Stimulated activated CD4-positive, alpha-beta T cell treated with anti-CD3 and anti-CD28 coated beads, Interleukin-2, amount 100 ng/mL, for 48 hours (primary cell): ENCODE measurements at places on chromosomes 1 and 21.

GRCh38 chr21:21324297-21324696 lies 326.1 kb downstream of the NCAM2 start:
- DNase-seq, result no peak

GRCh38 chr1:34500451-34500850 lies 254.4 kb upstream of the GJB5 start:
- no peak for DNase-seq

DNA sequence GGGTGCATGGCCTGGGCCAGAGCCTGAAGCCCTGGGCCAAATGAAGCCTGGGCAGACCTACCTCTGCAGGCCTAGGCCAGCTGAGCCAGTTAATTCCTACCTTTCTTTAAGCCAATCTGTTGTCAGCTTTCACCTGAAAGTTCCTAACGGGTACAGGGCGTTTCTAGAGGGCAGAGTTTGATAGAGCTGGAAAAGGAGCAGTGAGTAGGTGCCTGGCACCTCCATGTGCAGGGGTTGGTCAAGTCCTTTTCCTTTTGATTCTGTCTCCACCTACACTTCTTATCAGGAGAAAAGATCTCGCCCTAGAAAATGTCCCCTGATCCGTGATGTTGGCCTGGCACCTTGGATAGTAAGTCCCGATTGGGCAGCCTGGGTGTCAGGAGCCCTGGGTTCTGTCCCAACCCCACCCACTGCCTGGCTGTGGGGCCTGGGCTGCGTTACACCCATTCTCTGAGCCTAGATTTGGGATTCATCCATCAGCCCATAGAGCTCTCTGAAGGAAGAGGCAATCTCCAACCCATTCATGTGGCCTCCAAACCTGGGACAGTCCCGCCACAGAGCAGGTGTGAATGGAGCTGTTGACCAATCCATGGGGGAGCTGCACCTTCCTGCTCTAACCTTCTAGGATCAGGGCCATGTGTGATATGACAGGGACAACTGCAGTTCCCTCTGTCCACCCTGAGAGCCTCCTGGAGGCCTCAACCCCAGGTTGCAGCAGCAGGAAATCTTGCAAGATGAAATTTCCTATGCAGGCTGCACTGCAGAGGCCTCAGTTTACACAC lies 304.3 kb downstream of the MATN1 start:
- no peak for DNase-seq

- DNase-seq, result no peak
Observed at GRCh38 chr1:211336161-211336560, 9.5 kb downstream of the TRAF5 start.

DNA sequence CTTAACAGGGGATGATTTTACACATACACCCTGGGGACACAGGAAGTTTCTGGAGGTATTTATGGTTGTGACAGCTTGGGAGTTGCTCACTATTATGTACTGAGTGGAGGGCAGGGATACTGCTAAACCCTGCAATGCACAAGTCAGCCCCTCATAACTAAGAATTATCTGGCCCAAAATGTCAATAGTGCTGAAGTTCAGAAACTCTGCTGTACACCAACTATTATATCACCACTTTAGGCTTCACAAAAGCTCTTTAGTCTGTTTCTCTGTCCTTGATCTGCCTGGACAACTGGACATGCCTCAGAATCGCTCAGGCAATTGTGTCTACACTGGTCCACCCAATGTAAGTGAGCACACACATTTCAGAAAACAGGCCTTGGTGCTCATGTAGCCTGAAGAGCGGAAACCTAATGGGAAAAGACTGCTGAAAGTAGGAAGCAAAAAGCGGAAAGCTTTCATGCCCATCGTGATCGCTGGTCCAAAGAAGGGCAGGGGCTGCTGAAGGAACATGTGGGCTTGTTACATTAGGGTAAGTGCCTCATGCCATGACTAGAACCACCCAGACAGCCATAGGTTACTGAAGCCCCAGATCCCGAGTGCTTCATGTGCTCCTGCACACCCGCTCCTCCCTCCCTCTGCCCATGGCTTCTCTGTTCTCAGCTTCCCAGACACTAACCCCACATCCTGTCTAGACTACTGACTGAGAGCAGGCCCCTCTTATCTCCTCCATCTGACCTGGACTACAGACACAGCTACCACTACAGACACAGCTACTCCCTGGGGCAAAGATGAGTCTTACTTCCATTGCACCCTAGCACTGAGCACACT lies 73.5 kb downstream of the LRIG2 start:
- no peak for DNase-seq

DNA sequence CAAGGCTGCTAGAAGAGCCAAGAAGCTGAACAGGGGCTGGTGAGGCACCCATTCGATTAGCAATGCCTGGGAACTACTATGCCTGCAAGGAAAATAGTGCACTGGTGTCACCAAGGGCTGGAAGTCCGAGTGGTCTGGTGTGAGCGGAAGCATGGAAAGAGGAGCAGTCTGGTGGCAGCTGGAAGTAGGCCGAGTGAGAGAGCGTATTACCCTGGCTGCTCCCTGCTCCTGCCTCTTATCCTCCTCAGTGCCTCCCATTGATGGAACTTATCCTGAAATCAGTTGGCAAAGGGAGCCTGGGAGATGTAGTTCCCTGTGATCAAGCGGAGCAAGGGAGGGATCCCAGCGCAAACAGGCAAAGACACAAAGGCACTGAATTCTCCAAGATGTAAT lies 9.6 kb downstream of the SMAP2 start:
- no peak for DNase-seq

GRCh38 chr21:27564684-27565301 lies 597.9 kb upstream of the ADAMTS5 start:
- DNase-seq, result no peak

DNA sequence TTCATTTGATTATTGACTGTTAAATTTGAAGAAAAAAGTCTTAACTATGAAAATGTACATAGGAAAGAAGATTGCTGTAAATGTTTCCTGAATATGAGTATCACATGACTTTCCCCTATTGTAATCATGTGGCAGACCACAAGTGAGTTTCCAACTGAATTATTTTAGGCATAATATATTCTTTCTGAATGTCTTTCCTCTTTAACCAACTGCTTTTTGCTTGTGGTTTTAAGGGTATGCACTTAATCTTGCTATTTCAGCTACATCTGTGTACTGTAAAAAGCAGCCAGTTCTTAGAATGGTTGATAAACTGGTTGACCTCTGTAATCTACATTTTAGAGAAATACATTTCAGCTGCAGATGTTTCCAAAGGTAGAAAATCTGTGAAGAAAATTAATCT lies 400.7 kb downstream of the NEGR1 start:
- no peak for DNase-seq

DNA sequence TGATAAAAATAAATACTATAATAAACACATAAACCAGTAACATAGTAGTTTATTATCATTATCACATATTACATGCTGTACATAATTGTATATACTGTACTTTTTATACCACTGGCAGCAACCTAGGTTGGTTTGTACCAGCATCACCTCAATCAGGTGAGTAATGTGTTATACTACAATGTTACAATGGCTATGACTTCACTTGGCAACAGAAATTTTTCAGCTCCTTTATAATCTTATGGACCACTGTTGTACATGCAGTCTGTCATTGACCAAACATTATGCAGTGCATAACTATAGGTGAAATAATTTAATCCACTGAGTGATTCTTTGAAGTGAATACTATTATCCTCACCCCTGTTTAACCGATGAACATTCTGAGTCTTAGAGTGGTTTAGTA lies 44.5 kb downstream of the TNFSF4 start:
- no peak for DNase-seq

DNA sequence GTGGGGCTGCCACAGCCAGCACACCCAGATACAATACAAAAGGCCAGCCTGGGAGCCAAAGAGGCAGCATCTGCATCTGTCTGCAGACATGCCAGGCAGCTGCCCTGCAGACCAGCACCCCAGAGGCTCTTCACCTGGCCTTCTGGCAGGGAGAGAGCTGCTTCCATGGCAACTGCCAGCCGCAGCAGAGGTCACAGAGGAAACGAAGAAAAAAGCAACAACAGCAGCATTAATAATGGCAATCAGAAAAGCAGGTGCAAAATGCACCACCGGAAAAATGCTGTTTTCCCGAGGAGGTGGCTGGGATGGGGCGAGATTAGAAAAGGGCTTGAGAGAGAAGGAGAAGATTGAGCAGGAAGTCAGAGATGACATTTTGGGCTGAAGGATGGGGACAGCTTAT lies 309.5 kb downstream of the PCP4 start:
- no peak for DNase-seq

- no peak for DNase-seq
Observed at GRCh38 chr1:99943223-99943794, 26.5 kb upstream of the SLC35A3 start.

DNA sequence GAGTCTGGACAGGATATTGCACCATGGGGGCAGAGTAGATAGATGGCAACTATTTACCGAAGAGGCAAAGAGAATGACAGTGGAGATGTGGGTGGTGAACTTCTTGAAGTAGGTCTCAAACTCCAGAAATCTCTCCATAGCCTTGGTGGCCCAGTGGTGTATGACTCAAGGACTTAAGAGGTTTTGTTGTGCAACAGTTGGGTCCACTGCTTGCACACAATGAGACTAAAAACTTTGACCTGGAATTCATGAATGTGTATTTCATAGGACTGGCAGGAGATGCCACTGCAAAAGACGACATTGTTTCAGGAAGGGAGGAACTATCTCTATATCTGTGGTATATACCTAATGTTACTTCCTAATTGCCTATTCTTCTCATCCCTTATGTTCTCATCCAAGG lies 75.9 kb downstream of the ZSCAN20 start:
- DNase-seq, result no peak

DNA sequence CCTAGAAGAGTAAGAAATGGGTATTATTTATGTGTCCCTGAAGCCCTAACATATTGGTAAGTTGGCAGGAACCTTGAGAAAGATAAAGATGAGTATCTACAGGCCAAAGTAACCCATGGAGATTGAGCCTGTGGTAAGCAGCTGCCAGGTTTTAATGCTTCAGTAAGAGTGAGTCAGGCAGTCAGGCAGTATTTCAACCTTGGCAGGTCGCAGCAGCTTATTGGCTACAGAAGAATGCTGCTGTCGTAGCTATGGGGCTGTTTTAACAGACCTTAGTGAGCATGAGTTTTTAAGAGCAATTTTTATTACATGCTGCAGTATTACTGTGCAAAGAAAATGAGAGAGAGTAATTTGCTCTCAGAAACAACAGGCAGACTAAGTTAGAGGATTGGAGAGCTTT lies 10.3 kb upstream of the SLC30A10 start:
- DNase-seq, result no peak

DNA sequence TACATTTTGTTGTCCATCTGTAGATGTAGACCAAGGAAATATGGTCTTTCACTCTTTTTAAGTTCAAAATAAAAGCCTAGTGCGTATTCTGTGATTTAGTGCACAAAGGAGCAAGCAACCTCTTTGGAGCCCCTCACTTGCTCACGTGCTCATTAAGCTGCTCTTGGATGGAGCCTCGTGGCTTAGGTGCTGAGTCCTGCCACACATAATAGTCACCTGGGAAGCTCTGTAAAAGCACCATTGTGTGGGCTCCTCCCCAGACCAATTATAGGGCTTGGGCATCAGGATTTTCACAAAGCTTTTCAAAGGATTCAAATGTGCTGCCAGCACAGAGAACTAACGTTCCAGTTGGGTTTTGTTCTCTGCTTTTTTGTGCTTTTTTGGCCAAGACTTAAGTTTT lies 85.0 kb downstream of the PCP4 start:
- DNase-seq, result no peak

DNA sequence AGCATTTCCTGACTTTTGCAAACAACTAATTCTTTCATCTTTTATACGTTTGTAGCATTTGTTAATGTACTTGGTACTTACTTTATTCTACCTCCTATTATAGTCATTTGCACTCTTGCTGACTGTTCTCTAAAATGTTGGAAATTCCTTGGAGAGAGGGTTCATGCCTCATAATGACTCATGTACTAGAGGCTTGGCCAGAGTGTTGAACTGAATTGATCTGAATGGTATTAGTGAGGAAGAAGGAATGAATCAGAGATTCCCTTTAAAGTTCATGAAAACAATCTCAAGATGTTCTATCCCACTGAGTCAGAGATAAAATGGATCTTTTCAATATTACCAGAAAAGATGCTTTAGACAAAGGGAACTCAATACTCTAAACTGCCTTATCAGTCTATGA lies 383.4 kb downstream of the SEC16B start:
- DNase-seq, result no peak

- no peak for DNase-seq
Observed at GRCh38 chr1:209249785-209250440, 333.6 kb upstream of the CAMK1G start.

- DNase-seq, result no peak
Observed at GRCh38 chr1:169309178-169310166, 58.1 kb downstream of the NME7 start.

GRCh38 chr21:46248827-46249226 lies 20.3 kb upstream of the LSS start:
- no peak for DNase-seq

- DNase-seq, result peak; percentile 9
Observed at GRCh38 chr1:118136187-118136941, 48.7 kb downstream of the SPAG17 start.

- no peak for DNase-seq
Observed at GRCh38 chr1:108551137-108551862, 8.6 kb upstream of the EEIG2 start.

- no peak for DNase-seq
Observed at GRCh38 chr1:153899509-153899908, 23.3 kb downstream of the GATAD2B start.

DNA sequence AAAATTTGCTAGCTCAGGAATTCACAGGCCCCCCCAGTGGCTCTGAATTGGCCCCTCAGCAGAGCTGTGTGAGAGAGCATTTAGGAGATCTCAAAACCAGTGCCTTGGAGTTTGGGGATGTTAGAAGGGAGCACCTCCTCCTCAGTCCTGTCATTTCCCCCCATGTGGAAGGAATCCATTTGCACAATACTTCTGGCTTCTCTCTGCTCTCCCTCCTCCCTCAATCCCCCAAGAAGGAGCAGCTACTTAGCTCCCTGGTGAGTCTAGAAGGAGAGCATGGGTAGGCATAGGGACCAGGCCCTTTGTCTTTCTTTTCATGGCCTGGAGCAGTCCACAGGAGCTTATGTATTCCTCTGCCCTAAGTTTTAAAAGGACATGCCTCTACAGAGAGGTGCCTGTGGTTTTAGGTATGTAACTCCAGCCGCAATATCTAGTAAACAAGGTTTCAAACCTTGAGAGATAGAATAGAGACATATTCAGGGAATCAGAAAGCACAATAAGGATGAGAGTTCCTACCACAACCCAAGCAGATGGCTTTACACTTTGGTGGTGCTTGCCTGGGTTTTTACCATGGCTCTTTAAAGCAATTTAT lies 199.4 kb downstream of the FCRL5 start:
- DNase-seq, result no peak

- no peak for DNase-seq
Observed at GRCh38 chr1:40075266-40075665, 21.8 kb downstream of the PPT1 start.

GRCh38 chr1:231557898-231558707 lies 29.6 kb downstream of the TSNAX start:
- DNase-seq, result no peak

GRCh38 chr1:204453141-204453772 lies 41.3 kb downstream of the PIK3C2B start:
- no peak for DNase-seq

GRCh38 chr1:75908717-75909152 lies 23.5 kb downstream of the ASB17 start:
- no peak for DNase-seq

DNA sequence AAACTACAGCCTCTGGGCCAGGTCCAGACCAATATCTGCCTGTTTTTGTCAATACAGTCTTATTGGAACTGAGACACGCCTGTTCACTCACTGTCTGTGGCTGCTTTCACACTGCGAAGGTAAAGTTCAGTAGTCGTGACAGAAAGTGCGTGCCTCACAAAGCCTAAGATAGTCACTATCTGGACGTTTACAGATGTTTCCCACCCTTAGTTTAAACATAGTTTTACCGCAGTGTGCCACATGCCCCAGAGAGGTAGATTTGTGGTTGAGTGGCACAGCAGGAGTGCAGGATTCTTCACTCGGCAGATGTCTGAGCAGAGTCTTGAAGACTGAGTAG lies 61.9 kb downstream of the NFASC start:
- no peak for DNase-seq
